ENCODE measurements at places on chromosomes 2 and 18.

DNA sequence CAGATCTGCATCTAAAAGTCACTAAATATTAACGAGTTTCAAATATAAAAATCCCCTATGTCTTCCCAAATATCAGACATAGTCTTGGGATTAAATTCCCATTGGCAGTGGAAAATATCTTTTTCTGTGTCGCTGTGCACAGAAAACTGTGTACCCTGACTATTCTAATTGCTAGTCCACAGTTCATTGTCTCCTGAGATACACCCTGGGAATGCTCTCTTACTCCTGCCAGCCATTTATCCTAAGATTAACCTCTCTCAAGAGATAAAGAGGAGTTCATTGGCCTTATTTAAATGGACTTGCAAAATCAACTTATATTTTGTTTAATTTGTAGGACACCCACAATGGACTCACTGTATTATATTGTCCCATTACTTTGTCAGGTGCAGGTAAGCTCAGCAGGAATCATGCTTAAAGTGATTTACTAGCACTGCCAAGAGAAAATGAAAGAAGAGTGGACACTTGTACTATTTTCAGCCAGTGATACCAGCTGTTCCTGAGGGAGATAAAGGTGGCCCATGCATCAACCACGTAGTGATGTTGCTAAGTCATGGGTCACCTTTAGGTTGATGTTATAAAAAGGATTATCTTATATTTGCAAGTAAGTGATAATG is 553.8 kb downstream of the PIK3C3 start:
- no peak for DNase-seq

GRCh38 chr2:675982-676646 is 1.1 kb downstream of the TMEM18 start:
- peak; percentile 54 for DNase-seq

DNA sequence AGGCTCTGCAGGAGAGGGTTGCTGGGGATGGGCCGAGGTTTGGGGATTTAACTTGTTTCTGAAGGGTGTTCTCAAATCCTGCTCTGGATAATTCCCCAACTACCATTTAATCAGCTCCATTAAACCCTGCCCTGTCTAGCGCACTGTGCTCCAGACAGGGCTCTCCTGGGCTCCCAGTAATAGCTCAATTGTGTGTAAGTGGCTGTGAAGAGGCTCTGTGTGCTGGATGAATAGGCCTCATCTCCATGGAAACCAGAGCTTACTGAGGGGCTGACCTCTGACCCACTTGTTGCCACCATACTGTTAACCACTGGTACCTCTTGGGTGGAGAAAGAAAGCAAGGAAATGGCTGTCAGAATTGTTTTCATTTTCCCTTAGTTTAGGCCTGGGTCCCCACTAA is 92.9 kb downstream of the TGOLN2 start:
- no peak for DNase-seq

GRCh38 chr2:10022966-10023662 is 20.2 kb upstream of the KLF11 start:
- no peak for DNase-seq

Data from activated naive CD4-positive, alpha-beta T cell (primary cell).